ENCODE measurements at places on chromosomes 1 and 21.
A peak's percentile ranks its signal among the peaks of the same experiment; 100 is the strongest.

GRCh38 chr1:173360487-173361063 lies 116.6 kb upstream of the PRDX6 start:
- DNase-seq, result no peak

DNA sequence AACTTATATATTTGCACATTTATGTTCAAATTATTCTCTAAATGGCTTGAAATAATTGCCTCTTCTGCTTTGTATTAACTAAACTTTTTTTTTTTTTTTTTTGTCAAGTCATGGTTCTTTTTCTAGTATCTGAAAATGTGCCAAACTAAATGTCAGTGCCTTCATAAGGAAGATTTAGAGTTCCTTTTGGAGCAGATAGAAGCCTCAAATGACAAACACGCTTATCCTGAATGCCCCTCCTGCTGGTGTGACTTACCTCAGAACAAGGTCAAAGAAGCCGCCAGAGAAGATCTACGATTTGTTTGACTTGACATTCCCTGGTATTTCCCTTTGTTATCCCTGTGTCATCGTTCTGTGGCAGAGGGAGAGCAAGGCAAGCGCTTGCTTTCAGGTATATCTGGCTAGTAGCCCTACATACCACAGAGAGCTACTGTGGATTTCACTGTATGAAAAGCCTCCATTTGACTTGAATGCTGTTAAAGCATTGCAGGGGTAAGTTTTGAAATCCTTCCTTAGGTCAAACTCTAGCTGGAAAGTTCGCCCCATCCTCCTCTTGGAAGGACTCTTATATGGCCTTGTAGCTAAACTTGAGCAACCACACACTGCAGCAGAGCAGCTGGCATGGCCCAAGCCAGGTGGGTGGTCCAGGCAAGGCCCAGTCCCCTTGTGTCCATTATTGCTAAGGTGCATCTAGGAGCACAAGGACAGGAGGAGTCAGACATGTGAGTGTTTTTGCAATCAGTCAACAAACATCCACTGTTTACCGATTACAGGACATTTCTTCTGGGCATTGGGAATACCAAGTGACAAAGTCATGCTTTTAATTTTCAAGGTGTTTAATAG lies 285.4 kb upstream of the USP25 start:
- DNase-seq, result no peak

DNA sequence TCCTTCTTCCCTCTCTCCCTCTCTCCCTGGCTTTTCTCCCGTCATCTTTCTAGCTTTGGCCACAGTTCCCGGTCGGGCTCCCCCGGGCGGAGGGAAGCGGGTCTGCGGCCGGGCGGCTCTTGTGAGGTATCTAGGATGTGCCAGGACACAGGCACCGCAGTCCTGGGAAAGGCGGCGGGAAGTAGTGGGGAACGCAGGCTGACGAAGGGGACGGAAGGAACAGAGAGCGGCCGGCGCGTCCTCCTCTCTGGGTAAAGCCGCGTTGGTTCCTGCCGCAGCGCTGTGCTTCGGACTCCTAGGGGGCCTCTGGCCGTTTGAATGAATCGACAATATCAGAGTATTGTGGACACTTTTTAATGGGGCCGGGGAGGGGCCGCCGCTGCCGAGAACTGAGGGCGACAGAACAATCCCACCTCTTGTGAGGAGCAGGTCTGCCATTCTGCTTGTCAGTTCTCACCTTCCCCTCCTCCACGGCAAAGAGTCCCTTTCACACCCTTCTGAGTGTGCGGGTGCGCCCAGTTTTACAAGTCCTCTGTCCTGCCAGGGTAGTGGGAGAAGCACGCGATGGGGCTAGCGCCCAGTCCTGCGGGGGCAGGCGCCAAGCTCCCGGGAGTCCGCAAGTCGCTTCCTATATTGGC lies 1.2 kb upstream of the LHX9 start:
- DNase-seq, result peak; percentile 56

DNA sequence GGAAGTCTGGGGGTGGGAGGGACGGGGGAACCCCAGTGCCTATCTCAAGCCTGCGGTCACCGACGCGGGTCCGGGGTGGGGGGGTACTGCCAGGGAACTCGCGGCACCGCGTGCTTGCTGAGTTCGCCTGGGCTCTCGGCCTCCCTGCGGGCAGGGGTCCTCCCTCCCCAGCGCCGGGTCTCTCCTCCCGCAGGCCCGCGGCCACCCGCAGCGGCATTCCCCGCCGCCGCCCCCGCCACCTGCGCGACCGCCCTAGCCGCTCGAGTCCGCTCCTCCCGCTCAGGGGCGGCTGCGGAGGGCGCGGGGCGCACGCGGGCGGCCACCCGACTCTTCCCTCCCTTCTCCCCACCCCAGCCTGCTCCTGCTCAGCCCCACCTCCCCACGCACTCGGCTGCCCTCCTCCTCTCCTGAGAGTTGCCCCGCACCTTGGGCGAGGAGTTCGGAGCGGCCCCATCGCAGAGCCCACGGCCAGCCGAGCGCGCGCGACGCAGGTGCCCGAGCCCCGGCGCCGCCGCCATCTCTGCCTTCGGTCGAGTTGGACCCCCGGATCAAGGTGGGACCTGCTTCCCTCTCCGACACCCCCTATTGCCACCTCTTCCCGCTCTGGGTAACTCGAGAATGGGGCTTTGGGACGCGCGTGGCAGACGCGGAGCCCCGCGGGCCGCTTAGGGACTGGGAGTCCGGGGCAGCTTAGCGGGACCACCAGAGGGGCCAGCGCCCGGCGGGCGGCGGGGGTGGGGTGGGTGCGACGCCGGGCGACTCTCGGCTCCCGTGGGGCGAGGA lies 105.0 kb downstream of the LEPR start:
- DNase-seq, result no peak

DNA sequence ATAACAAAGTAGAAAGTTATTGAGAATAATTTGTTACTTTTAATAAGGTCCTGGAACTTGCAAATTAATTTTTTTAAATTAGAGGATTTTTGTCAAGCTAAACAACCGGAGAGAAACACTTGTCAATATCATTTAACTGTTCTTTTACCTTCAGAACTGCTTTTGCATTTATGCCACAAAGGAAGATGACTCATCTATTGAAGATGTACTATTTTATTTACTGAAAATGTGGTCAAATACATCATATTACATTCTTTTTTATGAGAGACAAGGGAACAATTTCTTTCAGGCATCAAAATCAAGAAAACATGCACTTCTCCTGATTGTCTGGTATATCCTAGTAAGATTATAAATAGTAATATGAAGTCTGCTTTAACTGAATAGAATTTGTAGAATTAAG lies 558.2 kb upstream of the PRMT6 start:
- peak; percentile 1 for DNase-seq

DNA sequence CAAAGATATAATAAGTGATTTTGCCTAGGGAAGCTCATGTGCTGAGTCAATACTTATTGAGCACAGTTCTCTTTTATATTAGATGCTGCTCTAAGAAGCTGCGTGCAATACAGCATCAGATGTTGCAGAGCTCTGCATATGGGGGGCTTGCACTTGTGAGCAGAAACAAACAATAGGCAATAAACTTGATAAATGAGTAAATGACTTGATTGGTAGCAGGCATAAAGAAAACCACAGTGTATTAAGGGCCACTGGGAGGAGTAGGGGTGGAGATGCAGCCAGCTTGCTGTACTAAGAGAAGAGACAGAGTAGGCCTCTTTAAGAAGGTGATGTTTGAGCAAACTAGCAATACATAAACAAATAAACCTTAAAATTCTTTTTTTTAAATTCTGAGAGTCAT lies 598.5 kb upstream of the ADAMTS5 start:
- no peak for DNase-seq

GRCh38 chr1:65948609-65949229 lies 156.0 kb downstream of the PDE4B start:
- DNase-seq, result peak; percentile 36

- DNase-seq, result no peak
Observed at GRCh38 chr1:201637282-201638079, 98.6 kb downstream of the NAV1 start.

DNA sequence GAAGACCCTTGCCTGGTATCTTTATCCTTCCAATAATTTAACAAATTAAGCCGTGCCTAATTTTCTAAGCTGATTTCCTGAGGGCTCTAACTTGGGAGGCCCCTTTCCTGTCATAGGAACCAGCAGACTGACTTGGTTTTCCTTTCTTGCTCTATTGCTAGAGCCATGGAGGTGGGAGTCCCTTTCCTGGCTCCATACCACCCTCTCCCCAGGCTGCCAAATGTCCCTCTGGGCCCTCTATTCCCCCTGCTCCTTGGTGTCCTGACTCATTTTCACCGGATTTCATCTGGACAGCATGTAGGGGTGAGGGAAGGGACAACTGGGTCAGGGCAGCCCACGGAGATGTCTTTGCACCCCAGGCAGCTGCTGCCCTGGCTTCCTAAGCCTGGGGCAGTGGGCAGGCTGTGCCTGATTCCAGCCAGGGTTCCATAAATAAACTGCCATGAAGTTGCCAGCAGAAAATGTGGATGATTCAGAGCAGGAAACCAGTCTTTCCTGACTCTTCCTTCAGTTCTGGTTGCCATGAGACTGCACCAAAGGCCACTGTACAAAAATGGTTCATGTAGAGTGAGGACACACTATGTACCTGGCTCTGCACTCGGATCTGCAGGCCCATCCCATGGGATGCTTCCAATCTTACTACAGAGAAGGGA lies 38.0 kb upstream of the SERBP1 start:
- DNase-seq, result no peak

GRCh38 chr1:76237211-76237610 lies 162.7 kb downstream of the ST6GALNAC3 start:
- no peak for DNase-seq

DNA sequence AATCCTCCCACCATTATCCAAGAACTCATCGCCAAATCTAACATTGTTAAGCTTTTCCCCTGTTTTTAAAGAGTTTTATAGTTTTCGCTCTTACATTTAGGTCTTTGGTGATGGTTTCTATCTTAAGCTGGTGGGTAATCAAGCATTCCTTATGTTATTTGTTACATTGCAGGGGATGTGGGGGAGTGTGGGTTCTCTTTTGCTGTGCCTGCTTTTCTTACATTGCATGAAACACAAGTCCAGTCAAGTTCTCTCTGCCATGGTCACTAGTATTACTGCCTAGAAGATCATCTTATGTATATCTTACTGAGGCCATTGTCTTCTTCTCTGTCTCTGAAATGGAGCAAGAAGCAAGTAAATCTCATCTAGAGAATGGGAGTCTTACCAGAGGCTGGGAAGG lies 27.3 kb upstream of the S100A7 start:
- no peak for DNase-seq

- no peak for DNase-seq
Observed at GRCh38 chr1:116325922-116326321, 47.1 kb upstream of the ATP1A1 start.

GRCh38 chr1:153550398-153550758 lies 1.3 kb upstream of the S100A3 start:
- DNase-seq, result no peak

DNA sequence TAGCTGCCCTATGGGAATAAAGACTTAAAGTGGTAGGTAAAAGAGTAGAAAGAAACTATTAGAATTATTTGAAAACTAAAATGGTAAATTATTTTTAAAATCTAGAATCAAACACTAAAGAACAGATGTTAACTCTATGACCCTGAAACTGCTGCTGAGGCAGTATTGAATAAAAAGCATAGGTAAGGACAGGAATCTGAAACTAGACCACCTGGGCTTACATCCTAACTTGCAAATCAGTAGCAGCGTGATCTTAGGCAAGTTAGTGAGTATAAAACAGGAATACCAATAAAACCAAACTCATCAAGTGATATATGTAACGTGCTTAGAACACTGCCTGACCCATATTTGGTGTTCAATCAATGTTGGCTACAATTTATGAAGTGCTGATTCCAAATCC lies 257.9 kb downstream of the VAV3 start:
- DNase-seq, result no peak

- no peak for DNase-seq
Observed at GRCh38 chr21:42389449-42389835, 6.4 kb downstream of the TMPRSS3 start.

- no peak for DNase-seq
Observed at GRCh38 chr1:4023678-4024077, 123.6 kb upstream of the C1orf174 start.

DNA sequence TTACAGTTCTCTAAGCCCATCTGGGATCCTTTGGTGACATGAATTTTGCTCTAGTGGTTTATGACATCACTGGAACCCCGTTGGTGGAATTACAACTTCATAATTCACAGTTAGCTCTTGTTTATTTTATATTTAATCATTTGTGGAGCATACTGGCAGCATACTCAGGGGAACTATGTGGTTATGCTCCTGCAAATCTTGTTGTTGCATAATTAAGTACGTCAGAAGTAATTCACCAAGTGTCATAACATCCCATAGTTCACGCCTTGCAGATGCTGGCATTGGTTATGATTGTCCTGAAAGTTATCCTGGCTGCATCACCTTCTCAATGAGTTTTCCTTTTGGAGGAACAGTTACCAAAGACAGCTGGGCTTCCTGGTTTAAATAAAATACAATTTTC lies 16.5 kb downstream of the PRRX1 start:
- peak; percentile 98 for DNase-seq

DNA sequence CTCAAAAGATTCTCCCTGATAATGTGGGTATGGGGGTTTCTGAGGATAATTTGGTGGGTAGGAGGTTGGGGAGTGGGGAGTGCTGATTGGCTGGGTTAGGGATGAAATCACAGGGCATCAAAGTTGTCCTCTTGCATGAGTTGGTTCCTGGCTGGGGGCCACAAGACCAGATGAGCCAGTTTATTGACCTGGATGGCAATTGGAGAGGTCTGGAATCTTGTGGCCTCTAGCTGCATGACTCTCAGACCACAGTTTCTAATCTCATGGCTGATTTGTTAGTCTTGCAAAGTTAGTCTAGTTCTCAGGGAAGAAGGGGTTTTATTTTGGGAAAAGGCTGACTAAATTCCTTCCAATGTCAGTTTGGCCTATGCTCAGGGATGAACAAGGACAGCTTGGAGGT lies 3.3 kb upstream of the GBP1 start:
- DNase-seq, result peak; percentile 85

- no peak for DNase-seq
Observed at GRCh38 chr1:7912743-7913557, 27.7 kb downstream of the TNFRSF9 start.

- DNase-seq, result peak; percentile 18
Observed at GRCh38 chr1:219692981-219693380, 80.1 kb upstream of the ZC3H11B start.

GRCh38 chr1:228197555-228198147 lies 10.2 kb upstream of the OBSCN start:
- no peak for DNase-seq

DNA sequence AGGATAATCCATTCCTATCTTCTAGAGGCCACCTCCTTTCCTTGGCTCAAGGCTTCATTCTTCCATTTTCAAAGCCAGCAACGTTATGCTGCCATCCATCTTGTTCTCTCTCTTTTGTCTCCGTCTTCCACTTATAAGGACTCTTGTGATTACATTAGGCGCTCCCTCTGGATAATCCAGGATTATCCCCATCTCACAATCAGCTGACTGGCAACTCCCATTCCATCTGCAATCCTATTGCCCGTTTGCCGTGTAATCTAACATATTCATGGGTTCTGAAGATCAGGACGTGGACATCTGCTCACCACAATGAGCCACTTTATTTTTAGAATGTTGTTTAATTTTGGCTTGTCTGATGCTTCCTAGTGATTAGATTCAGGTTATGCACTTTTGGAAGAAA lies 89.3 kb downstream of the EBNA1BP2 start:
- no peak for DNase-seq

DNA sequence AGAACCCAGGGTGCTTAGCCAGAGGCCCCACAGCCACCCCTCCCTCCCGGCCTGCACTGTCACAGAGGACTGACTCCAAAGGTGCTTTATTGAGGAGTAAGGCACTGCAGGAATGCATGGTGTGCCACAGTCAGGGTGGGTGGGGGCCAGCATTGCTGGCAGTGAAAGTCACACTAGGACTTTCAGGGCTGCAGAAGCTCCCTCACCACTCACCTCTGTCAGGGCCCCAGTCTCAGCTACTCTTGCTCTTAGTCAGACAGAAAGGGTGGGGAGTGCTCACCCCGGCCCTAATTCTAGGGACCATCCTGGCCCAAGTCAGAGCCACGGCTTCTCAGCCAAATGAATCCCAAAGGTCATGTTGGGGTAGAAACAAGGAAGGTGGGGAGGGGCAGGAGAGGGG lies 19.4 kb downstream of the KNCN start:
- no peak for DNase-seq
